T-cell (primary cell): ENCODE measurements at places on chromosomes 1 and 21. TPM values are rescaled to one million over a fixed set of nuclear protein-coding genes. Genes with fewer than 3 reads are reported as not detected.
A peak's percentile ranks its signal among the peaks of the same experiment; 100 is the strongest.

- H3K4me1 ChIP-seq, result peaks cover 24% of the 10 kb centered on the region
- H3K36me3 ChIP-seq, result no peaks in the 10 kb centered on the region
- peak overlapping the region; percentile 80 for H3K27ac ChIP-seq
- H3K27me3 ChIP-seq, result no peaks in the 10 kb centered on the region
Measured at GRCh38 chr1:155005076-155006011, 2.7 kb downstream of the ZBTB7B start.

DNA sequence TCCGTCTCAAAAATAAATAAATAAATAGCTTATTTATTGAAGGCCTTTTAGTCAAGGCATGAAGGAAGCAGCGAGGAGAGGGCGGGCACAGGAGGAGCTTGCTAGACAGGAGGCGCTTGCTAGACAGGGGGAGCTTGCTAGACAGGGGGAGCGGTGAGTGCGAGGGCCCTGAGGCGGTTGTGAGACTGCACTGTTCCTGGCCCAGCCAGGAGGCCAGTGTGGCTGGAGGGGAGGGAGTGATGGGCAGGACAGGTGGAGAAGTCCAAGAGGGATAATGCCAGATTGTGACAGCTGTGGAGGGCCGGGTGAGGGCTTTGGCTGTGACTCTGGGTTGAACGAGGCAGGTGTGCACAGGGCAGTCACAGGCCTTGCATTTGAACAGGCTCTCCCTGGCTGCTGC lies 18.2 kb downstream of the KIF17 start:
- no peaks in the 10 kb centered on the region for H3K27me3 ChIP-seq
- DNase-seq, result no peak
- no peak overlapping the region for H3K4me3 ChIP-seq
- H3K4me1 ChIP-seq, result no peaks in the 10 kb centered on the region

MPL gene
- total RNA-seq, result 0.26 TPM

- no peak overlapping the region for H3K27ac ChIP-seq
- DNase-seq, result no peak
- no peak overlapping the region for H3K4me3 ChIP-seq
Measured at GRCh38 chr21:33940881-33941245, 25.3 kb upstream of the ATP5PO start.

DNA sequence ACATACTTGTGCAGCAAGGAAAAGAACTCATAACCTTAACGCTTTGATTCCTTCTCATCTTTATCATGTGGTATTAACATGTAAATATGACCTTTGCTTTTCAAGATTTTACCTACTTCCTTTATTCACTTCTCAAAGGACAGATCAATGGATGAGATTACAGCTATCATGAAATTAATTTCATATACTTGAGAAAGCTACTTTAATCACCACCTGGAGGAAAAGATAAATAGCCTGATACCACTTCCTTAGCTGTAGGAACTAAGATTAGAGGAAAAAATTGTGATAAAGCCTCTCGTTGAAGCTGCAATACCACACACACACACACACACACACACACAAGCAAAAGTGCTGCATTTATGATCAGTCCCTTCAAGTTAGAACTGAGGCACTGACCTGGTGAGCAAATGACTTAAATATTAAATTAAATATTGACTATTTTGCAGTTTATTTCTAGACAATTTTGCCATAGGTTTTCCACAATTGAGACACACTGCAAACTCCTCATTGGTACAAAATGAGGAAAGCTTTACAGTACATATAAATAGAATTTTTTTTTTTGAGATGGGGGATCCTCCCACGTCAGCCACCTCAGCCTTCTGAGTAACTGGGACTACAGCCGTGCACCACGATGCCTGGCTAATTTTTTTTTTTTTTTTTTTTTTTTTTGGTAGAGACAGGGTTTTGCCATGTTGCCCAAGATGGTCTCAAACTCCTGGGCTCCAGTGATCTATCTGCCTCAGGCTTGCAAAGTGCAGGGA lies 27.2 kb upstream of the DMRTB1 start:
- H3K27me3 ChIP-seq, result no peaks in the 10 kb centered on the region
- no peak overlapping the region for H3K4me3 ChIP-seq
- H3K4me1 ChIP-seq, result peaks cover 3% of the 10 kb centered on the region
- H3K36me3 ChIP-seq, result no peaks in the 10 kb centered on the region
- no peak for DNase-seq
- no peak overlapping the region for H3K27ac ChIP-seq

DNA sequence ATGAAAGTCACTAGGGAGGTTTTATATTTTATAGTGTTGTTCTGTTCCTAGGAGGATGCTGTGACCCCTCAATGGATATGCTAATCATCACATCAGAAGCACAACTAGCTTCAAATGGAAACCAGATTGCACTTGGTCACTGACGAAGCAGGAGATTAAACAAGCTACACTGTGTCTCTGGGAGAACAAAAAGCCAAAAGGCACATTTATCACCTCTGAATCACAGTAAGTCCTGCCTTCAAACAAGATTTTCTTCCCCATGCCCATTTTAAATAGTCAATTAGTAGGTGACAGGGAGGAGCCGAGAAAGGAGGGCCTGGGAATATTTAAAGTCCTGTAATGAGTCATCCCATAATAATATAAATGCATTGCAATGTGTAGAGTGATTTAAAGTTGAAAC lies 38.1 kb downstream of the RGS2 start:
- no peak overlapping the region for H3K4me3 ChIP-seq
- H3K27ac ChIP-seq, result no peak overlapping the region
- no peaks in the 10 kb centered on the region for H3K36me3 ChIP-seq
- no peaks in the 10 kb centered on the region for H3K4me1 ChIP-seq

DNA sequence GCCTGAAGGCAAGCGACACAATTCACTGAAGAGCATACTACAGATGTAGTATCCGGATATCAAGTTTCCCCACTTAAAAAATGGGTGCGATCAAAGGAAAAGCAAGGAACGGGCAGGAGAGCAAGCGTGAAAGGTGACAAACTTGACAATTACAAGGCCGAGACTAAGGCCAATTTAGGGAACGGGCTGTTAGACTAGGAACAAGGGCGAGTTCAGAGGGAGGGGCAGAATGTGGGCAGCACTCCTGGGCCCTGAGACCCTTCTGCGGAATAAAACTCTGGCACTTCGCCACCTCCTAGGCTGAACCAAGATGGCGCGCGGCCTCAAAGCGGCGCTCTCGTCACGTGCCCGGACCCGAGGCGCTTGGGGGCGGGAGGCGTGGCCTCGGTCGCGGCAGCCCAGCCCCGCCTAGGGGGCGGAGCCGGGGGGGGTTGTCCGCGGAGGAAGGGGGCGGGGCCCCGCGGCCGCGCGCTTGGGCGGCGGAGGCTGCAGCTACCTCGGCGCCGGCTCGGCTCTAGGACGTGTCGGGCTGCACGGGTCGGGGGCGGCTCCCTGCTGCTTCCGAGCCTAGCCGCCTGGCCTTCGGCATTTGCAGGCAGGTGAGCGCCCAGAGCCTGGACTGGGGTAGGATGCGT lies at the start of gene PPFIA4:
Gene PPFIA4, plus strand, starts transcription at position 461 of the 635 bp plus-strand sequence. CDS start 12,518 bp downstream, outside the sequence.
- peak; percentile 78 for DNase-seq
- peak within 1 kb of the TSS; percentile 74 for H3K27ac ChIP-seq
- peaks cover 4% of the 10 kb centered on the region for H3K27me3 ChIP-seq

HSPB7 gene
- not detected for total RNA-seq

DNA sequence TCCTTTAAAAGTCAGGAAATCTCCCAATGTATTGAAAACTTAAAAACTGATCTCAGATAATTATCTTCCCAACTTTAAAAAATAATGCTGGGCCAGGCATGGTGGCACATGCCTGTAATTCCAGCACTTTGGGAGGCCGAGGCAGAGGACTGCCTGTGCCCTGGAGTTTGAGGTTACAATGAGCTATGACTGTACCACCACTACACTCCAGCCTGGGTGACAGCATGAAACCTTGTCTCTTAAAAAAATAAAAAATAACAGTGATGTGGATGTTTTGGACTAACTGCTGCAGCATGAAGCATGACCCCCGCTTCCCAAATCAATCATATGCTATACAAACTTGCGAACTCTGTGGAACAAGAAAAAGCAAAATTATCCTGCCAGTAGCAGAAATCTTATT lies 186.3 kb downstream of the RERE start:
- peaks cover 25% of the 10 kb centered on the region for H3K4me1 ChIP-seq
- H3K4me3 ChIP-seq, result no peak overlapping the region
- peaks cover 8% of the 10 kb centered on the region for H3K36me3 ChIP-seq
- no peak for DNase-seq

RUNX1 gene
- 117 TPM for total RNA-seq

GRCh38 chr1:67004176-67004575 lies 49.8 kb downstream of the SLC35D1 start:
- H3K27ac ChIP-seq, result no peak overlapping the region
- H3K36me3 ChIP-seq, result peaks cover 13% of the 10 kb centered on the region
- no peak for DNase-seq
- no peak overlapping the region for H3K4me3 ChIP-seq
- no peaks in the 10 kb centered on the region for H3K27me3 ChIP-seq
- peaks cover under 1% of the 10 kb centered on the region for H3K4me1 ChIP-seq

DNA sequence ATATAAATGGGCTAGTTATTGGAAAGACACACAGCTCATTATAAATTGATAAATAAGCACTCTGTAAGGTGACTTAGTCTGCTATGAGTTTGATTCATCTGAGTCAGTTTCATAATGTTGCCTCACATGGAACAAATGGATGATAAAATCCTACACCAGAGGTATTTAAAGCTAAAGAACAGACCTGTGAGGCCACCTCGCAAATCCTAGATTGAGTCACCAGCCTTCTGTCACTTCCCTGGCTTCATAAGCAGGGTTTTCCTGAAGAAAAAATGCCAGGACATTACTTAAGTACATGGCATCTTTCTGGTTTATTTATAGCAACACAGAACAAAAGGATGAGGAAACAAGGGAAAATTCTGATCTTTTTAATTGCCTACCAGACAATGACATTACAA lies 18.4 kb downstream of the CD2 start:
- no peak for DNase-seq
- H3K27ac ChIP-seq, result peak overlapping the region; percentile 87
- H3K27me3 ChIP-seq, result no peaks in the 10 kb centered on the region
- peaks cover 16% of the 10 kb centered on the region for H3K36me3 ChIP-seq

- H3K27ac ChIP-seq, result no peak overlapping the region
- no peak overlapping the region for H3K4me3 ChIP-seq
- peaks cover 12% of the 10 kb centered on the region for H3K4me1 ChIP-seq
- no peak for DNase-seq
- no peaks in the 10 kb centered on the region for H3K27me3 ChIP-seq
- H3K36me3 ChIP-seq, result no peaks in the 10 kb centered on the region
Measured at GRCh38 chr1:31694964-31695313, 8.9 kb downstream of the COL16A1 start.

DNA sequence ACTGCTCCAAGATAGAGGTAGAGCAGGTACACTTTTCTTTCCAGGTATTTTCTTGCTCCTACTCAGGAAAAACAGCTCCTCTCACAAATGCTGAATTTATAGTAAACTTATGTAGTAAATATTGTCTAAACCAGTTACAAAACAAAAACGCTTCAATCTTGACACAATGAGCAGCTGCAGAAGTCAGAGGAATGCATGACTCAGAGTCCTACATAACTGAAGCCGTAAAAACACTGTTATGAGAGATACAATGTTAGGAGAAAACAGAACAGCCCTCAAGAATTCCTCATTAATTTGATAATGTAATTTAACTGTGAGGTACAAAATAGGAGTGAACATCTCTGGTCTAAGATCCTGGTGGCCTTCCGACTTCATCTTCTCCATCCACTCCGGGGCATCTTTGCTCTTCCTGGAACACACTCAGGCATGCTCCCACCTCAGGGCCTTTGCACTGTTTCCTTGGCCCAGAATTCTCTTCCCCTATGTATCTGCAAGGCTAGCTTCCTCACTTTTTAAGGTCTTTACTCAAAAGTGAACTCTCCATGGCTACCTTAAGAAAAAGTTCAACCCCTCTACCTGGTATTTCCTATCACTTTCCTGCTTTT lies 138.5 kb downstream of the SLC45A1 start:
- H3K27me3 ChIP-seq, result no peaks in the 10 kb centered on the region
- no peak for DNase-seq
- H3K36me3 ChIP-seq, result peaks cover 2% of the 10 kb centered on the region
- no peak overlapping the region for H3K4me3 ChIP-seq
- H3K27ac ChIP-seq, result no peak overlapping the region

GRCh38 chr1:43942411-43942810 lies 4.3 kb upstream of the IPO13 start:
- H3K36me3 ChIP-seq, result no peaks in the 10 kb centered on the region
- no peak overlapping the region for H3K4me3 ChIP-seq
- no peak for DNase-seq
- H3K4me1 ChIP-seq, result peaks cover 22% of the 10 kb centered on the region
- no peaks in the 10 kb centered on the region for H3K27me3 ChIP-seq
- H3K27ac ChIP-seq, result no peak overlapping the region

LCE1F gene
- total RNA-seq, result not detected

TRIM58 gene
- total RNA-seq, result 0.44 TPM

DNA sequence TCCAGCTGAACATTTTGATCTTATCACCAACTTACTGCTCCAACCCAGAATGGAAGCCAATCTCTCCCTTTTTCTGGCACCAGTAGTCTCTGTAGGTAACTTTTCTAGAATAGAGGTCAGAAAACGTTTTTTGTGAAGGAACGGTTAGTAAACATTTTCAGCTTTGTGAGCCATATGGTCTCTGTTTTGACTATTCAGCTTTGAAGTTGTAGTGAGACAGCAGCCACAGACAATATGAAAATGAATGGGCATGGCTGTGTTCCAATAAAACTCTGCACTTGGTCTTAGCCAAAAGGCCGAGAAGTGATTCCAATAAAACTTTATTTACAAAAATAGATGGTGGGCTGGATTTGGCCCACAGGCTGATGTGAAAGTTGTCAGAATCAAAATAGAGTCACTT lies 28.9 kb downstream of the MAP10 start:
- no peak overlapping the region for H3K27ac ChIP-seq
- no peak for DNase-seq
- H3K36me3 ChIP-seq, result no peaks in the 10 kb centered on the region
- H3K27me3 ChIP-seq, result no peaks in the 10 kb centered on the region
- no peak overlapping the region for H3K4me3 ChIP-seq

GRCh38 chr1:36166136-36166535 lies 10.2 kb downstream of the MAP7D1 start:
- no peak overlapping the region for H3K4me3 ChIP-seq
- peaks cover 4% of the 10 kb centered on the region for H3K36me3 ChIP-seq
- H3K27ac ChIP-seq, result no peak overlapping the region
- DNase-seq, result no peak
- H3K4me1 ChIP-seq, result peaks cover 30% of the 10 kb centered on the region

TAS1R1 gene
- not detected for total RNA-seq

- H3K4me1 ChIP-seq, result peaks cover 13% of the 10 kb centered on the region
- no peaks in the 10 kb centered on the region for H3K27me3 ChIP-seq
- no peak for DNase-seq
- no peaks in the 10 kb centered on the region for H3K36me3 ChIP-seq
Measured at GRCh38 chr1:160437432-160438316, 37.3 kb downstream of the VANGL2 start.

CRYAA gene
- total RNA-seq, result not detected

DNA sequence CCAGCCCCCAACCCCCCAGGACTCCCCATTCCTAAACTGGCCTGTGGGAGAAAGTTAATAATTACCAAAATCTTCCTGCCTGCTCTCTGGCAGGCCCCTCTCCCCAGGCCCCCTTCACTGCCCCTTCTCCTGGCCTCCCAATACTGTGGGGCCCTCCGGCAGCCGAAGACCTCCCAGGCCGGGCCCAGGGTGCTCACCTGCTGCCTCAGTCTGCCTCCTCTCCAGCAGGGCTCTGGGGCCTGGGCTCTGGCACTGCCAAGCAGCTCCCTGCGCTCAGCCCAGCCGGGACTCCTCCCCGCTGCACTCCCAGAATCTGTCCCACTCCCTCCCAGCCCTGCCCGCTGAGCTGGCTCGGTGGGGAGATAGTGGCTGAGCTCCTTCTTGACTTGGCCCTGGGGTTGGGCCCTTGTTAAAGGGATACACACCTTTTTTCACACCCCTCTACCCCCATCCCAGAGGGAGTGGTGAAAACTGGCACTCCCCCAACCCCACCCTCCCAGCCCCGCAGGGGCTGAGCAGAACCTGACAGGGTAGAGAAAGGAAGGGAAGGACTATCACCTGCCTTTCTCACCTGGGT lies at the start of gene S100A16:
Gene S100A16, minus strand, starts transcription at position 383 of the 577 bp plus-strand sequence. CDS start 4,986 bp downstream, outside the sequence.
- H3K4me3 ChIP-seq, result no peak within 1 kb of the TSS
- H3K4me1 ChIP-seq, result peaks cover 6% of the 10 kb centered on the region
- no peaks in the 10 kb centered on the region for H3K36me3 ChIP-seq
- DNase-seq, result no peak
- no peak within 1 kb of the TSS for H3K27ac ChIP-seq

NEGR1 gene
- not detected for total RNA-seq
